ENCODE measurements at places on chromosomes 3 and 15. TPM values are rescaled to one million over a fixed set of nuclear protein-coding genes. Genes with fewer than 3 reads are reported as not detected.

SLC38A3 gene
- polyA plus RNA-seq = not detected

DNAH12 gene
- polyA plus RNA-seq = 0.10 TPM

GOLGA8Q gene
- polyA plus RNA-seq = 0.15 TPM

ACKR4 gene
- 0.14 TPM for polyA plus RNA-seq

PPCDC gene
- polyA plus RNA-seq = 13.7 TPM

FBXO40 gene
- polyA plus RNA-seq = not detected

MCF2L2 gene
- polyA plus RNA-seq = 0.26 TPM

CCDC9B gene
- 7.4 TPM for polyA plus RNA-seq

FHIT gene
- polyA plus RNA-seq = 5.0 TPM

ADAMTSL3 gene
- polyA plus RNA-seq = 0.01 TPM

PIK3CA gene
- 7.5 TPM for polyA plus RNA-seq

LRRC49 gene
- polyA plus RNA-seq = 9.9 TPM
